Muscle of arm (tissue), 14 donors: ENCODE measurements at places on chromosomes 2 and 18. TPM values are rescaled to one million over a fixed set of nuclear protein-coding genes. Genes with fewer than 3 reads are reported as not detected.

EDAR gene
- 0.18 TPM for polyA plus RNA-seq

HOXD12 gene
- polyA plus RNA-seq, result not detected

RTP5 gene
- polyA plus RNA-seq, result not detected

FAHD2B gene
- polyA plus RNA-seq, result 4.9 TPM

TNFRSF11A gene
- polyA plus RNA-seq, result 3.2 TPM

DNA sequence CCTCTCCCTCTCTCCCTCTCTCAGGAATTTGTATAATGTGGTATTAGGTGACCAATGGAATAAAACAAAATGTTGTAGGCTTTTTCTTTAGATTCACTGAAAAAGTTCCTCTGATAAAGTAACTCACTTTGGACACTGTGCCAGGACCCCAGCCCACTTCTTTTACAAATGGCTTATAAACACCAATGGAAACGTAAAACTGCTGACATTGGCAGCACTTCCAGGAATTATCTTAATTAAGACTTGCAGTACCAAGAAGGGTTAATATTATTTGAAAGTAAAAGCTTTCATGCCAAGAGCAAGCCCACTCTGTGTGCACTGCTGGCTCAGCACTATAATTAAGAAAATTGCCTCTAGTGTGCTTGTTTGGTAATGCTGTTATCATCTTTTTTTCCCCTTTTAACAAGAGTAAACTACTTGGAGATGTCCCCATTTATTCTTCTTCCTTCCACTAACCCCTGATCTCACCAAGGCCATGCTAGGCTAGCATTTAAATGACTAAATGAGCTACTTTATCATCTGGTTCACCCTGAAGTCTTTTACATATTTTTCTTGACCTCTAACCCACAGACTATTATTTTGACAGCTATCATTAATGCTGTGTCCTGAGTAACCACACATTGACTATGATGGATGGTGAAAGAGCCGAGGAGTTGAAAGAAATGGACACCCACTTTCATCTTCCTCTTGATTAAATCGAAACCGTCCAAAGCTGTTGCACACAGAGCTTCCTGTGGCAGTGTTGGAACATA is 232.2 kb upstream of the ETAA1 start:
- DNase-seq, result no peak

- no peak for DNase-seq
Measured at GRCh38 chr2:127810156-127810618, 784 bp downstream of the WDR33 start.

GRCh38 chr2:1750270-1750932 is 6.1 kb upstream of the PXDN start:
- DNase-seq, result no peak

DNA sequence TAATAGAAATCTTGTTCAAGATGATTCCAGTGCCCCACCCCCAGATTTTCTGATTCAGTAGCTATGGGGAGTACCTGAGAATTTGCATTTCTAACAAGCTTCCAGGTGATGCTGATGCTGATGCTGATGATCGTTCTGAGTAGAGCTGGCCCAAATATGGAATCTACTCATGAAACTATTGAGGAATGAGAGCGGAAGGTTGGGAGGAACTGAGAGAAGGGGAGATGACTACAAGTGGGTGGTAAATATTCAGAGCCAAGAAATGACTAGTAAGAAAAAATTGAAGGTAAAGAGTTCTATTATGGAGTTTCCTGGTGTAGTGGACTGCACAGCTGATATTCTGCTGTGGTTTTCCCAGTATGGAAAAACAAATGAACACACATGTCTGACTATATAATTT is 235.4 kb upstream of the FN1 start:
- DNase-seq, result no peak

GRCh38 chr18:61198486-61198885 is 134.7 kb upstream of the CDH20 start:
- DNase-seq, result no peak

DNA sequence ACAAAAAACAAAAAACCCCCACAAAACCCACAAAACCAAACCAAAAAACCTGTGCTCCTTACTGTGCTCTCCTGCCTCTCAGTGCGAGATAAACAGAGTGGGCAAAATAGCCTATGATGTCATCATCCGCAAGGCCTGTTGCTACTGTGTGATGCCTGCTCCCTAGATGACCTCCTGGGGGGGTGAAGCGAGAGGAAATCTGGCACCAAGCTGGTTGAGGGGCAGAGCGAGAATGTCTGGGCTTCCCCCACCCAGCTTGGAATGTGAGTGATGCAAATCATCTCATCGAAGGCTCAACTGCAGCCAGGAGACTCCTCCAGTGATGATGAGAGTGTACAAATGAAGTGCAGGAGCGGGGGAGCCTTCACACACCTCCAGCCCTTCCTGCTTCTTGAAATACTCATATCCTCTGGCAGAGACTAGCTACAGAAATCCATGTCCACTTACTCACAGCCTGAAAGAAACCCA is 57.7 kb upstream of the MAP4K3 start:
- no peak for DNase-seq

DNA sequence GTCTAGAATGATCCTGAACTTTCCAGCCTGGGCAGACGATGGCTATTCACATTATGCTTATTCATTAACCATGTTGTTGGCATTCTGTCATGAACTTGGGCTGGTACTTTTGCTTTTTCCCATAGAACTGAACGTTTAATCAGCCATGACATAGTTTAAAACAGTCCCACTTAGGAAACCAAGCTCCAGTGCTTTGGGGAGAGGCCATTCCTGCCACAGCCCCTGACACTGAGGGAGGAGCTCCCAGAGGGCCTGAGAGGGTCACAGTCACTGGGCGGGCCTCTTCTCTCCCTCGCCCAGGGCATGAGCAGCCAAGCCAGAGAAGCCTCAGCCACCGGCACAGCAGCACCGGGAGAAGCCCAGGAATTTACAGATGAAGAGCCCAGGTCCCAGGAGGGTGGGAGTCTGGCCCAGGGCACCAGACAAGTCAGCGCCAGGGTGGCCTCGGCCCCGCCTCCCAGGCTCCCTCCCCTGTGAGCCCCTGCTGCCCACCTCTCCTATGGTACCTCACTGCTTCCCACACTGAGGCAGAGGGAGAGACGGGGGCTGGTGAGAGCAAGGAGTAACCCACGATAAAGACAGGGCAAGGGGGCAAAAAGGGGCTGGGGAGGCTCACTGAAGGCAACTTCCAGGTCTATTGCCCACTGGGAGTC is 33.6 kb downstream of the MAL start:
- DNase-seq, result no peak

DNA sequence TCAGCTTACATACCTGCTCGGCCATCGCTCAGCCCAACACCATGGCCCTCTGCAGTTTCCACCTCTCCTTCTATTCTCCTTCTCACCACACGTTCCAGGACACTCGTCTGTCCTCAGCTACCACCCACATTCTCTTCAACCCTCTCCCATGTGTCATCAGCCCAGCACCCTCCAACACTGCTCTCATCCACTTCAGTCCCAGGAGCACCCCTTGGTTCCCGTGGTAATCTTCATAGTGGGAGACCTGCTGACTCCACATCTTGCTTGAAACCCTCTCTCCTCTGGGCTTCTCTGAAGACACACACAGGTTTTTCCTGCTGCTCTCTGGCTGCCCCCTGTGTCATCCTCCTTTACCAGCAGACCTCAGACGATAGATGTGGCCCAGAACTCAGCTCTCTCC is 228.7 kb downstream of the GBX2 start:
- no peak for DNase-seq

DNA sequence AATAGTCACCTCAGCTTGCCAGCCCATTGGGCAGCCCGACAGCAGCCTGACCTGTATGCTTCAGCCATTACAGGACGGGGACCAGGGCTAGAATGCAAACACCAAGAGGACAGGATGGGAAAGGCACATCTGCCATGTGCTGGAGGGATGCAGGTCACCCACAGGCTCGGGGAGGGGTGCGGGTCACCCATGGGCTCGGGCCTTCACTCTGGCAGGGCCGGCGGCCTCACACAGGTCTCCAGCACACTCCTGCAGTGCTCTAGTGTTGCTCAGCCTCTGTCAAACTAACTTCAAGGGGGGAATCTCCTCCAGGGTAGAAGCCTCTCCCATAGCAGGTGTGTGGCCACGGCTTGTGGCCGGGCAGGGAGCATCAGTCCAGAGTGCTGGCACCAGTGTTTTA is 222.5 kb downstream of the SEPTIN10 start:
- no peak for DNase-seq

GRCh38 chr2:230348787-230349186 is 21.8 kb downstream of the SP140L start:
- DNase-seq, result no peak

DNA sequence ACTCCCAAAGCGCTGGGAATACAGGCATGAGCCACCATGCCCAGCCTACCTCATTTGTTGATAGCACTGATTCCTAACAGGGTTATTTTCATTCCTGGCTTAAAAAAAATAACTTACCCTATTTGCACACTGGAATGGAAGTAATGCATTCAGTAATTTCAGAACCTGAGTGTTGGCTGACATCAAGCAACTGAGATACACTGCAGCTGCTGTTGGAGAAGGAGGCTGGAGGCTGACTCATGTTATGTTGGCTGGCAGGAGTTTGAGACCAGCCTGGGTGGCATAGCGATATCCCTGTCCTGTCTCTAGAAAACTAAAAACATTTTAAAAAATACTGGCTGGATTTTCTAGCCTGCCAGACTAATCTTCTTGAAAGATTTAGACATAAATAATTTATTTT is 385.1 kb upstream of the MEX3C start:
- DNase-seq, result no peak

- no peak for DNase-seq
Measured at GRCh38 chr2:105057005-105057404, 19.1 kb downstream of the MRPS9 start.

DNA sequence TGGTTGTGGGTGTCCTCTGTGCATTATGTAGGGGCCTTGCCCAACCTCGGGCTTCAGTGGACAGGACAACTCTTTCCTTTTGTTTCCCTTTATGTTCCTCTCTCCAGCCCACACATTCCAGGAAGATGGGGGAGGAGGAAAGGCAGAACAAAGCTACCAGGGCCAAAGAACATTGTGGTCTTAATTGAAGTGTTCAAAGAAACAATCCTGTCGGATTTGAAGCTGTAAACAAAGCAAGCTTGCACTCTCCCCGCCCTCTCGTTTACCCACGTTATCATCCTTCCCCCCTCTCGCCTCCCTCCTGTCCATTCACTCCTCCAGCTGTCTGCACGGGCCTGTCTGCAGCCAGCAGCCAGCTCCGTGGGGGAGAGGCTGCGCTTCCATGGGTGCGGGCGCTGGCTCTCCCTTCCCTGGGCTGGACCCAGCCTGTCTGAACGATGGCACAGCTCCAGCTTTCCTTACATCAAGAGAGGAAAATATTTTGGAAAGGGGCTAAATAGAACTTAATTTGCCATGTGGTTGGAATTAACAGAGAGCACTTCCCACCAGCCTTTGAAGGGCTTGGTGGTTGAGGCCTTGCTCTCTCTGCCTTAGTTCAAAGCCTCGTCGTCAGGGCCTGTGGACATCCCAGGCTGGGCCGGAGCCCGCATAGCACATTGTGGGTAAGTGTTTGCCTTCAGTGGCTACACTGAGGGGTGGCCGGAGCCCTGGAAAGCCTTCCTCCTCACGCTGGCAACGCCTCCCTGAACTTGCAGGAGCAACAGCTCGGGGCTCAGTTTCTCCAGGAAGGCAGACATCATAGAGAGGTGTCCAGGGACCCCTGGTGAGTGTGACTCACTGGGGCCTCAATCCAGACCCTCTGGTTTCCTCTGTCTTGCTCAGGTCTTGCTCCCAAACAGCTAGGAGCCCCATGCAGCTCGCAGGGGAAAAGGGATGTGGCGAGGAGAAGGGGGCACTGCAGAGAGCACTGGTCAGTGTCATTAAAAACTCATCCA is 60.6 kb upstream of the HS6ST1 start:
- DNase-seq, result peak; percentile 71

DNA sequence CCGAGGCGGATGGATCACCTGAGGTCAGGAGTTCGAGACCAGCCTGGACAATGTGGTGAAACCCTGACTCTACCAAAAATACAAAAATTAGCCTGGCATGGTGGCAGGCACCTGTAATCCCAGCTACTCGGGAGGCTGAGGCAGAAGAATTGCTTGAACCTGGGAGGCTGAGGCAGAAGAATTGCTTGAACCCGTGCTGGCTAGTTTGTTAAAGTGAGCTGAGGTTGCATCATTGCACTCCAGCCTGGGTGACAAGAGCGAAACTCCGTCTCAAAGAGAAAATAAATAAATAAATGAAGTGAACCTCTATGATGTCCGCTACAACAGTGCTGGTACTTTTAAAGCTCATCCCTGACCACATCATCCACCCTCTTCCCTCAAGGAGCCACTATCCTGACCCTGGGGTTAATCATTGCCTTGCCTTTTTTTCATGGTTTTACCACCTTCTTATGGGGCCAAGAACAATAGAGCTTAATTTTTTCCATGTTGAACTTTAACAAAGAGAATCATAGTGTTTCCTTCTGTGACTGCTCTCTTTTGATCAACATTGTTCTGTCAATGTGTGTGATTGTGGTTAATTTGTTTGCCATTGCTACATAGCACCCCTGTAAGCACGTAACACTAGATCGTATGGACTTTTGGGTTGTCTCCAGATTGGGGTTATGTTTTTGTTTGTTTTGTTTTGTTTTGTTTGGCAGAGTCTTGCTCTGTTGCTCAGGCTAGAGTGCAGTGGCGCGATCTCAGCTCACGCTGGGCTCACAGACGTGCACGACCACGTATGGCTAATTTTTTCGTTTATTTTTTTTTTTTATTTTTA is 17.1 kb upstream of the ATRAID start:
- DNase-seq, result no peak

DNA sequence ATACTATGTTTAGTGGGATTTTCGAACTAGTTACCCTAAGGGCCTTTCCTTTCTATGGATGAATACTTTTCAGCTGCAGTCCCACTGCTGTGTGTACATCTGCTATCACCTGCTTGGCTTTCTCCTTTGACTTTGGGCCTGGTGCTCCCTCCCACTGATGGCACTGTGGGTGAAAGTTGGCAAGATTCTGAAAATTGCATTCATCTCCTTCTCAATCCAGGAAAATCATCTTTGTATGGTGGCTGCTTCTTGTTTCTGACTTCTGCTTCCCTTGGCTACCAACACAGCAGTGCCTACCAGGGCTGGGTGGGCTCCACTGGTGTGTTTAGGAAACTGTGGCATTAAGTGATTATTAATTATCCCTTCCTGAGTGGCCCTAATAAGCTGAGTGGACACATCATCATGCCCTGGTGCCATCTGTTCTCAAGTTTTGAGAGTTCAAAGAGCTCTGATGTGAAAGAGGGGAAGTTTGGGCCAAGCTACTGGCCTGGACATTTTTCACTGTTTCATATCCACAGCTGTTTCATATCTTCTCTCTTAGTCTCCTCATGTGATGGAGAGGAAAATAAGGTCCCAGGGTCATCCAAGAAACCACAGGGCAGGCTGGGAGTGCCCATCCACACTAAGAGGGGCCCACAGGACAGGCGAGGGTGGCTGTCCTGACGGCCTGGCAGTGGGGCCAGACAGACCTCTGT is 16.7 kb downstream of the HK2 start:
- no peak for DNase-seq

GRCh38 chr2:31008561-31009114 is 129.6 kb downstream of the GALNT14 start:
- no peak for DNase-seq

GRCh38 chr18:3456686-3457069 is 6.7 kb downstream of the TGIF1 start:
- DNase-seq, result no peak
